ENCODE measurements at places on chromosomes 12 and 14. TPM values are rescaled to one million over a fixed set of nuclear protein-coding genes. Genes with fewer than 3 reads are reported as not detected.
A peak's percentile ranks its signal among the peaks of the same experiment; 100 is the strongest.

DNA sequence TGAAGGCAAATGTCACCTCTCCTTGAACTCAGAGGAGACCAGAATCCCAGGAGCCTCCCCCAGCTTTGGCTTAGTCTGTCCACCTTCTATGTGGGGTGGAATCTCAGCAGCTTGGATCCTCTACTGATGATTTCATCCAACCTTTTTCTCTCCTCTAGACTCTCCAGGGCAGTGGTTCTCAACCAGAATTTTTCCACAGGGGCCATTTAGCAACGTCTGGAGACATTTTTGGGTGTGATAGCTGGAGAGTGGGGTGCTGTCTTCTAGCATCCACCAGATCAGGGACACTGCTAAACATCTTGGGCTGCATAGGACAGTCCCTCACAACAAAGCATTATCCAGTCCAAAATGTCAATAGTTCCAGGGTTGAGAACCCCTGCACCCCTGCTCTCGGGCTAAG lies 4.4 kb upstream of the DDX23 start:
- no peak for DNase-seq

The SLCO1B1 gene
- total RNA-seq, result not detected

The LMO3 gene
- 4.2 TPM for total RNA-seq

GRCh38 chr12:71945121-71945520 lies 6.5 kb downstream of the TPH2 start:
- no peak for DNase-seq

The RNF10 gene
- 225 TPM for total RNA-seq

DNA sequence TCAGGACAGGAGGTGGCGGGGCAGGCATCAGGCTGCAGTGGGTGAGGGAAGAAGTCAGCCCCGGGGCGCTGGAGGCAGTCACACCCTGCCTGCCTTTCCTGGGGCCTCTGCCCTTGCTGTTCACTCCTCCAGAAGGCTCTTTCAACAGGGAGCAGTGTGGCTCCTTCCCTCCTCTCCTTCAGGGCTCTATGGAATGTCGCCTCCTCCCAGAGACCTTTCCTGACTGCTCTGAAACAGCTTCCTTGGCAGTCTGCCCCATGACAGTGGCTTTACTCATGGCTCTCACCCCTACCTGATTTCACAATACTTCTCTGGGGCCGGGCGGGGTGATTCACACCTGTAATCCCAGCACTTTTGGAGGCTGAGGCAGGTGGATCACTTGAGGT lies 7.1 kb downstream of the RHOF start:
- no peak for DNase-seq

- DNase-seq, result peak; percentile 22
Measured at GRCh38 chr14:34231626-34232025, 230.4 kb downstream of the SPTSSA start.

DNA sequence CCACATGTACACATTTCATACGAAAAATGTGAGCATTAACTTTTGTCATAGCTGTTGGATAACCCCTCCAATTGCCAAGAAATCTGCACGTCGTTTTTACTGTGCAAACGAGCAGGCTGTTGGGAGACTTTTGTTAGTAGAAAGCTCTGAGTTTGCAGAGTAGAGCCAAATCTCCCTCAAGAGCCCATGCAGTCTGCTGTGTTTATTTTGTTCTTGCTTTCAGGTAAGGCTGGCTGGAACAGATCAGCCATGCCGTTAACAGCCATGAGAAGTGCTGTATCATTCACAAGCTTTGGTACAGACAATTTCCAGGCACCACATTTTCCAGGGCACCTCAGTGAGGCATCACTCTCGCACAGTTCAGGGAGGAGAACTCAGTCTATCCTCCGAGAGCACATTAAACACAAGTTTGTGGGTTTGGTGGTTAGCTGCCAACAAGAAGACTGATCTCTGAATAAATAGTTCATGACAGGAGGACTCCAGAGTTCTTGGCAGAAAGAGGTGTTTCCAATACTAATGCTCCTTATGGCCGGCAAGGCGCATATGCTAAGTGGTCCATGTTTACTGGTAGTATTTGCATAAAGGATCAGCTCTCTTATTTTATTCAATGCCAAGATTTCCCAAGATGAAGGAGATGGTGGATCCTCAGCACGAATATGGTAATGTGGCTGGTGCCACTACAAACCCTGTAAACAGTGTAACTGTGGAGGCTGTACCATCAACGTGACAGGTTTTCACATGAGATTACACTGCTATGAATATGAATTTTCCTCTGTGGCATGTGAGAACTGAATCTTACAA lies 30.3 kb upstream of the PELI2 start:
- no peak for DNase-seq

The SIX1 gene
- 0.24 TPM for total RNA-seq

DNA sequence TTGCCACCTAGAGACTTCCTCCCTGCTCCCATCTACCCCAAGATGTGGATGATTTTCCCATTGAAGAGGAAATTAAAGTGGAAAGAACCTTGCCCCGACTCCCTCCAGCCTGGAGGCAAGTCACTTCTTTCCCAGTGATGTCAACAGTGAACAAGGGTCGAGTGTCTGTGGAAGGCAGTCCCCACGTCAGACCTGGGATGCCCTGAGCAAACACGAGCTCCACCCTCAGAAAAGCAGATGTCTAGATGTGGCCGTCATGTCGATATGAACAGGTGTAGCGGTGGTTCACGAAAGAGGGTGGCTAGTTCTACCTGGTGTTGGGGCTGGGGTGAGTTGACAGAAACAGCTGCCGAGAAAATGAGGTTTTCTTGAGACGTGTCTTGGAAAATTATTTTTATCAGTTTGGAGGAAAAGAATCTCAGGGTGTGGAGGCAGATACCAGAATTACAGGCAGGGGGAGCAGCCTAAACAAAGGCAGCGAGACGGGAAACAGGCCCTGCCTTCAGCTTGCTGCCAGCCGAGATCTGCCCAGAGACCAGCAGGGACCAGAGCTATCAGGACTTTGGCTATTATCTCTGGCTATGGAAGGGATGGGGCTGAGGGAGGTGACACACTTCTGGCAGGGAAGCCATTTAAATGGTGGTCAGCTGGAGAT lies 25.9 kb downstream of the SYNDIG1L start:
- DNase-seq, result no peak

The MYRFL gene
- 0.65 TPM for total RNA-seq

The MMP17 gene
- 1.7 TPM for total RNA-seq

The TCL1B gene
- not detected for total RNA-seq

- DNase-seq, result peak; percentile 23
Measured at GRCh38 chr12:125983784-125984500, 918.7 kb downstream of the AACS start.

The INSM2 gene
- total RNA-seq, result not detected

The MYL2 gene
- 31.0 TPM for total RNA-seq

DNA sequence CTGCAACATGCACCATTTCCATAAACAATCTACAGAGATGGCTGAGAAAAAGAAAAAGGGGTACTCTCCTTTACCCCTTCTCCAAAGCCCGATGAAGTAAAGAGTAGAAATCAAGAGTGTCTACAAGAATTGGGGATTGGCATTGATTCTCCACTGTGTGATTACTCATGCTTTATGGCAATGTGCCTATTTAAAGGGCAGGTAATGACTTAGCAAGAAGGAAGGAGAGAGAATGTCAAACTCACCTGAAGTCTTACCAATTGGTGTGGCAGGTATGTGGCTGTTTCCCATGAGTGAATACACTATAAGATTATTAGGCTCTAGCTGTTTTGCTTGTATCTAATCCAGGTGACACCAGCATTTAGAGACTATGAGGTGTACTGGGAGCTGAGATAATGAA lies 275.3 kb downstream of the CCER1 start:
- no peak for DNase-seq

- DNase-seq, result no peak
Measured at GRCh38 chr12:115313929-115314328, 630.0 kb upstream of the TBX3 start.

DNA sequence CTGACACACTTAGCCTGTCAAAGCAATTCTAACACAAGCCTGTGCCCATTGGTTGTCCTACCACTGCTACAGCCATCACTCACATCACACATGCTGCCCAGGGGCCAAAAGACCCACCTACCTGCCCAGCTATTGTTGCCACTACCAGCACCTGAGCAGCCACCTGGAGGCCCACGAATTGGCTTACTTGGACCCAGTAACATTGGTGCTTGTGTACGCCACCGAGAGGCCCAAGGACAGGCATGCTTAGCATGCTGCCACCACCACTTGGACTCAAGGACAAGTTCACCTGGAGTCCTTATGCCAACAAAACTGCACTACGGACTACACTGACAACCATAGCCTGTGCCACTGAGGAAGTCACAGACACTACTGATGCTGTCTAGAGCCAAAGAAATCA lies 221.1 kb downstream of the SLC38A4 start:
- DNase-seq, result no peak

DNA sequence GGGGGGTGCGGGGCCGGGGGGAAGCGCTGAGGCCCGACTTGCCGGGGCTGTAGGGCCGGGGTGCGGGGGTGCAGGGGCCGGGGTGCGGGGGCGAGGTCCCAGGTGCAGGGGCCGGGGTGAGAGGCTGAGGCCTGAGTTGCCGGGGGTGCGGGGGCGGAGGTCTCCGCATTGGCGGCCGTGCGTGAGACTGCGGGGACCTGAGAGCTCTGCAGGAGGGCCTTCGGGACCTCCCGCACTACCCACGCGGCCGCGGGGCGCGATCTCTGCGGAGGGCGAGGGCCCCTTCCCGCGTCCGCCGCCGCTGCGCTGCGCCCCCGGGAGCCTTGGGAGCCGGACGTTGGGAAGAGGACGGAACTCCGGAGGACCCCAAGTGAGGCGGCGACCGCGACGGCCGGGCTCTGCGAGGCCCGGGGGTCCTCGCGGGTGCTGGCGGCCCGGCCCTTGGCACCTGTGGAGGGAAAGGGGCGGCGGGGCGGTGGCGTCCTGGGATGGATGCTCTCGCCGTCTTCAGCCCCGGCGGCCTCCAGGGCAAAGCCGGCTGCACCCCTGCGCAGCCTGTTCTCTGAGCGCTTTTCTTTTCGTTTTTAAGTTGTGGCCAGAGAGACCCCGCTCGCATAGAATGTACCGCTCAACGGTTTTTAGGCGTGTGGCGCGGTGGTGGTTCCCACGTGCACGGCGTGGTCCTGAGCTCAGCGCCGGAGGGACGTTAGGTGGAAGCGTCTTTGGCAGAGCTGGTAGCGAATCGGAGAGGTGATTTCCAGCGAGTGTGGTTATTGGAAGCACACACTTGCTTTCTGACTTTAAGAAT lies 1.3 kb downstream of the PIWIL1 start:
- DNase-seq, result no peak

The AKAP3 gene
- total RNA-seq, result 5.2 TPM

DNA sequence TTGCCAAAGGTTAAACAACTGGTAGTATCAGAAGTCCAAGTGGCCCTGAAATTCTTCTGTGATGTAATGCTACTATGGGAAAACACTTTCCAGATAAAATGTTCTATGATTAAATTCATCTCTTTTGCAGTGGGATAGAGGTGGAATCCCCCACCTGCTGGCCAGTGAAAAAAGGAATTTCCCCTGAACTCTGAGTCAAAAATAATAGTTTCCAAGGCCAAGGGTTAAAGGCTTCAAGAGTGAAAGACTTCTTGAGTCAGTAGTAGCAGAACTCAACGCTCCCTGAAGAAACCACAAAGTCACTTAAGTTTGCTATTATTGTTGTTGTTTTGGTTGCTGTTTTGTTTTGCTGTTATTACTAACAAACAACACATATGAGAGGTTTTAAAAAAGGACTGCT lies 330.8 kb downstream of the SOX5 start:
- DNase-seq, result no peak

GRCh38 chr12:104852896-104853295 lies 105.2 kb downstream of the SLC41A2 start:
- DNase-seq, result no peak

DNA sequence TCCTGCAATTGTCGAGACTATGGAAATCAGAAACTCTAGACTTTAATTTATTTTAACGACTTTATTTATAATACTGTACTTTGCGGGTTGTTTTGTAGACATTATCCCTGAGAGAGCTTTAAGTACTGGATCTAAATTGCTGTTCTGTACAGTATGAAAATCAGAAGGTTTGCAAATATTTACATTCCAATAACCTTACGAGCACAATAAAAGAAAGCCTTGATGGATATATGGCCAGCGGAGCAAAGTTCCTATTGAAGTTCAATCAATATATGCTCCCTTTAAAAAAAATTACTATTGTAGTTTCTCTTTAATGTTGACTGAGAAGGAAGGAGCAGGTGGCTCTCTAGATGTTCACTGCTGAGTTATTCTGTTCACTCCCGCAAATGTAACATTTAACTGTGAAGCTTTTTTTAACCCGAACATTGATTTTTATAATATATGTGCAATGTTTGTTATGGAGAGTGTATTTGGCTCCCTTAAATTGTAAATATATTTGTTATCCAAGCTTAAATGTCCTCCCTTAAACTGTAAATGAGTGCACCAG lies 235.3 kb downstream of the PLCZ1 start:
- DNase-seq, result no peak

DNA sequence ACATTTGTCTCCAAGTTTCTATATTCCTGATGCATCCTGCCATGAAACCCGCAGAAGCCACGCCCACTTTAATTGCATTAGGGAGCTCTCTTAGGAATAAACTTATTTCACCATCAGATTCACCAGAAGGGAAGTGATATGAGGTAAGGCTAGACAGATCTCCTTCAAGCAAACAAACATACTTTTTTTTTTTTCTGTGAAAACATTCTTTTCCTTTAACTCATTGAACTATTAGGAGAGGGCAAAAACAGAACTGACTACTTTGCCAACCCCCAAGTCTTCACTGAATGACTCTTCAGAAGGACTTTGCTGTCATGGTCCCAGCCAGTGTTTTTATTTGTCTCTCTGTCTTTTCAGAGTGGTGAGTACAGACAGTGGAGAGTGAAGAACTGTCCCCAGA lies 48.4 kb downstream of the GTF2A1 start:
- no peak for DNase-seq

DNA sequence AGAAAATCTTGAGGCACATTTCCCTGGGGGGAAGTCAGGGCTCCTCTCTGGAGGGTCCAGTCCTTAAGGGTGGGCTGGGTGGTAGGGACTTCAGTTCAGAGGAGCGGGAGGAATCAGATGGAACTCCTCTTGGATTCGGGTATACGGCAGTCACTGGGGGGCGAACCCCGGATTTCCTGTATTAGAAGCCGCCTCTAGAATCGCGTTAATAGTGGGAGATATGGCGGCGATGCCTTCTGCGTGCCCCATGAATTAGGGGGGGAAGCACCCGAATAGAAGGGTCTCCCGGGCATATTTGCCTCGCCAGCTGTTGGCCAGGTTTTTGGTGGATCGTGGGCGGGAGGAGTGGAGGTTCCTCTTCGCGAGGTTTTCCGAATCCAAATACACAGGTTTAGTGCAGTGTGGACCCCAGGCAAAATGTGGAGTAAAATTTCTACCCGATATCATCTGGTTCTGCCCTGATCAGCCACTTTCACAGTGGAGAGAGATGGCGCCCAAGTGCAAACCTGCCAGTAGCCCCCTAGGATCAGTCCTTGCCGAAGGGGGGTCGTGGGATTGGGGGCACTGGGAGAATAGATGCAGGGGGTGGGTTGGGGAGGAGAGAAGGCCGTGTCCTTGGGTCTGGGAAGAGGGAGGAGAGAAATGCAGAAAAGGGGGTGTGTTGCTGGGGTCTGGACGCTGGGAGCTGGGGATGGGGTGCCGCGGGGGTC lies 628 bp downstream of the MEG3 start:
- no peak for DNase-seq

Measured in left cardiac atrium (tissue), 4 donors.